ENCODE measurements at places on chromosomes 6 and 20. TPM values are rescaled to one million over a fixed set of nuclear protein-coding genes. Genes with fewer than 3 reads are reported as not detected.

MAN1A1 gene
- 19.2 TPM for total RNA-seq

NANP gene
- 7.1 TPM for total RNA-seq

MAD2L1BP gene
- total RNA-seq = 19.1 TPM

ROS1 gene
- total RNA-seq = under 0.01 TPM

ERVFRD-1 gene
- not detected for total RNA-seq
